ENCODE measurements at places on chromosomes 4 and X.

DNA sequence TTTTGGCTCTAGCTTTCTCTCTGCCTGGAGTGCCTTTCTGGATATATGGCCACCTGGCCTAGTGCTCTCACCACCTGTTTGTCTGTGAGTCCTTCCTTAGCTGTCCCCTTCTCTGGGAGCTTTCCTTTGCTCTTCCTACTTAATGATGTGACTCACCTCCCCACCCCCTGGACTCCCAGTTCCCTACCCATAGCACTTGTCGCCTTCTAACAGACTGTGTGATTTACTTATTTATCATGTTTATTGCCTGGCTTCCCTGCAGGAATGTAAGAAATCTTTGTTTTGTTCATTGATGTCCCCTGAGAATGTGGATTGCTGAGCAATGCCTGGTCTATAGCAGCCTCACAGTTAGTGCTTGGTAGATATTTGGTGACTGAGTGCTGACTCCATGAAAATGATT, 18.9 kb downstream of the ADD1 start:
- DNase-seq: no peak

DNA sequence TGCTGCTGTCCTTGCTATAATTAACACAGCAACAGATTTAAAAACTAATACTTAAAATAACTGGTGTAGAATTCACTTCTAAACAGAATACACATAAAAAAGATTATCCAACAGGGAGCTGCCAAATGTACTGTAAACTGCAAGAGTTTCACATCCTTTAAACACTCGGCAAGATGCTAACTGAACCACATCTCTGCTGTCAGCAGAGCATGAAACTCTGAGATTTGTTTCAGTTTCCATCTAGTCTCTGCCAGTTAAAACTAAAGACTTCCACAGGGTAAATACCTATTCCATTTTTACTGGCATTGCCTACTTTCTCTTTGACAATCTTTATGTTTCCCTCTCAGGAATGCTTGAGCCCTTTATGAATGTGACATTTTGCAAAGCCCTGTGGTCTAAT, 127.7 kb downstream of the SLC7A11 start:
- no peak for DNase-seq

GRCh38 chr4:26837993-26838842, 22.4 kb upstream of the STIM2 start:
- DNase-seq: no peak

- no peak for DNase-seq
Observed at GRCh38 chr4:16505267-16505666, 279.0 kb upstream of the TAPT1 start.

- no peak for DNase-seq
Observed at GRCh38 chr4:180169394-180169793, 2073.8 kb upstream of the TENM3 start.

Measured in amygdala (tissue), 56 donors.